HuH-7.5 (cell line): ENCODE measurements at places on chromosomes 3 and 15.

- no peak for DNase-seq
Measured at GRCh38 chr15:84609818-84610525, 9.2 kb downstream of the ZSCAN2 start.

GRCh38 chr15:47644722-47645121 is 72.6 kb upstream of the SEMA6D start:
- no peak for DNase-seq

DNA sequence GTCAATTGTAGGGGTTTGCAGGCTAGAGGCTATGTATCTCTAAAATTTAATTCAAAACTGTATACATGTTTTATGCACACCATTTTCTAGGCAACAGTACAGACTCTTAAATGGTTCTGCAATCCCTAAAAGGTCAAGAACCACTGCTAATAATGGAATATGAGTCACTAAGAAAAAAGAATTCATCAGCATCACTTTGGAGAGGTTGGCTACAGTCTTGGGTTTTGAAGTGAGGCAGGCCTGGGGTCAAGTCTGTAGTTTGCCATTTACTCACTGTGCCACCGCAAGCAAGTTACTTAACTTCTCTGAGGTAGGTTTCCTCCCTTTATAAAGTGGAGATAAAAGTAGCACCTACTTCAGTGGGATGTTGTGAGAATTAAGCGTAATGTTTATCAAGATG is 33.7 kb downstream of the THRB start:
- DNase-seq: no peak

DNA sequence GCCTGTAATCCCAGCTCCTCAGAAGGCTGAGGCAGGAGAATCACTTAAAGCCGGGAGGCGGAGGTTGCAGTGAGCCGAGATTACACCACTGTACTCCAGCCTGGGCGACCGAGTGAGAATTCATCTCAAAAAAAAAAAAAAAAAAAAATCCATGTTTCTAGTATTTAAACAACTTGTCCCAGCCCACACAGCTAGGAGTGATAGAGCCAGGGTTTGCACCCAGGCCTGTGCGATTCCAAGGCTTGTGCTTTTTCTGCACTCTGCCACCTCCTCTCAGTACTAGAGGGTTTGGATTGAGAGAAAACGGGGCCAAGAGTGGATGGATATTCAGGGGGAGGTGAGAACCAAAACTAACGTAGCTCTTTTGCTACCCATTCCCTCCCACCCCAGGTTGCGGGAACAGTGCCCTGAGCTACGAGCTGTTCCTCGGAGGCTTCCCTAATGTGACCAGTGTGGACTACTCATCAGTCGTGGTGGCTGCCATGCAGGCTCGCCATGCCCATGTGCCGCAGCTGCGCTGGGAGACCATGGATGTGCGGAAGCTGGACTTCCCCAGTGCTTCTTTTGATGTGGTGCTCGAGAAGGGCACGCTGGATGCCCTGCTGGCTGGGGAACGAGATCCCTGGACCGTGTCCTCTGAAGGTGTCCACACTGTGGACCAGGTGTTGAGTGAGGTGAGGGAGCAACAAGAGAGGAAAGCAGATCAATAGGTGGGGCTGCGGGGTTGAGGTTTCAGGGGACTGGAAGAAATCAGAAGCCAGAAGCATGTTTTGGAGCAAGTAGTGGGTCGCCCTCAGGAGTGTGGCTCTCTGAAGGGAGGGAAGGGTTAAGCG is 4.1 kb downstream of the CAMK2N2 start:
- DNase-seq: no peak

DNA sequence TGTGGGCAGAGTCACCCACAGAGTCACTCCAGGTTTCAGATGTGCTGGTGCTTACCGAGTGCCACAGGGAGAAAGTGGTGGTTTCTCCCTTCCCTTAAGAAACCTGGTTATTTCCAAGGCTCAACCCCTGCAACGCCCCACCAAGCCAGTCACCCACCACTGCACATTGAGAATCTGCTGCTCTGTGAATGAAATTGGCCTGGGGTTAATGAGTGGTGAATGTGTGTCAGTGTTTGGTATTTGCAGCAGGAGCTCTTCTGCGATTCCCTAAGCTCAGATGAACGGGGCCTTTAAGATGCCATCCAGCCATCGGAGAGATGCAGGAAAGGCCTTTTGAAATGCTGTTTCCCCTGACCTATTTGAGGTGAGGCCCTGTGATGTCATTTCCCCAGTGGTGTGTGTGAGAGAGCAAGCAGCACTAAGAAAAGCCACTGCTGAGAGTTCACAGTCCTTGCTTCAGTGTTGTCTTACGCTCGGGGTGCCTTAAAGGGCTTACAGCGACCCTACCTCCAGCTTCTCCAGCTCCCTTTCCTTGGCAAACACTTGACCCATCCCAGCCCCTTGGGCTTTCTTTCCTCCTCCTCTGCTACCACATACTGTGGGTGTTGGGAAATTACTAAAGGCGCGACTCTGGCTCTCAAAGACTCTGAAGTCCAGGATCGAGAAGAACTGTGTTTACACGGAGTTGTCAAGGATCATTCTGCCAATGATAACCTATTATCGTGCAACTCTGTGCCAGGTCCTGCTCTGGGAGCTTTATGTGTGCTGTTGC is 68.9 kb downstream of the SMAD3 start:
- DNase-seq: no peak

- no peak for DNase-seq
Measured at GRCh38 chr15:83209333-83209732, 1.7 kb upstream of the HDGFL3 start.

DNA sequence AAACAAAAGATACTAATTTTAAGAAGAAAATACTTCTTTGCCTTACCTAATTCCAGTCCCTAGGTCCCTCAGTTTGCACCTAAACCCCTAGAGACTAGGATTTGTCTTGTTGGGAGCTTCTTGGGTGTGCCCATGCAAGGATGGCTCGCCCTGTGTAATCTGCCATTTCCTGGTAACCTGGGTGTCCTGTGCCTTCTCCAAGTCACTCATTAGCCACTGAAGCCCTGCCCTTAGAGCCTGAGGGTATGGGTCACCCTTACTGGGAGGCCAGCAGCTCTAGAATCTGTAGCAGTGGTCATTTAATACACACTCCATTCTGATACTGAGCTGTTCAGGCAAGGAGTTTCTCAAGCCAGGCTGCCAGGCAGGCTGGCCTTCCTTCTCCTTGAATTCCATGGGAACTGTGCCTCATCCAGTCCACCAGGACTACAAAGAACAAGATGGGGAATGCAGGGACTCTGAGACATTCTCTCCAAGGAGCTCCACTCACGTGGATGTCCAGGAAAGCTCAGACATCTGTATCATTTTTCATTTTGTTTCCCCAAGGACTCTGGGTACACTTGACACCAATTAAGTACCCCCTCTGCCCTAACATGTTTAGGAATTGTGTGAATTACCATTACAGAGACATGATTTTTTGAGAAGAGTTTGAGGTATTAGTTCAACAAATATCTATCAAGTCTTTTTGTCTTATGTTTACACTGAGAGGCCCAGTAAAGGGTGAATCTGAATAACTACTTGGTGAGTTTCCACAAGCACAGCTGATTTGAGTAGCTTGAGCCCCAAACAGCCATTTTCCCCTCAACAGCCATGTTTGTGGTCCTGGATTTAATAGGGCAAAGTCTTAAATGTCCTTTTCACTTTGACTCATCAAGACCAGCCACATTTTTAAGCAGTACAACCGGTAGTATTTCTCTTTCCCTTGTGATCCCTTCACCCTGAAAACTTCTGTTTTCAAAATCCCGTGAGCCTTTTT is 52.6 kb downstream of the ARNT2 start:
- no peak for DNase-seq

- no peak for DNase-seq
Measured at GRCh38 chr15:65106011-65106590, 8.9 kb downstream of the UBAP1L start.

GRCh38 chr15:38883987-38884386 is 319.4 kb upstream of the RASGRP1 start:
- no peak for DNase-seq

DNA sequence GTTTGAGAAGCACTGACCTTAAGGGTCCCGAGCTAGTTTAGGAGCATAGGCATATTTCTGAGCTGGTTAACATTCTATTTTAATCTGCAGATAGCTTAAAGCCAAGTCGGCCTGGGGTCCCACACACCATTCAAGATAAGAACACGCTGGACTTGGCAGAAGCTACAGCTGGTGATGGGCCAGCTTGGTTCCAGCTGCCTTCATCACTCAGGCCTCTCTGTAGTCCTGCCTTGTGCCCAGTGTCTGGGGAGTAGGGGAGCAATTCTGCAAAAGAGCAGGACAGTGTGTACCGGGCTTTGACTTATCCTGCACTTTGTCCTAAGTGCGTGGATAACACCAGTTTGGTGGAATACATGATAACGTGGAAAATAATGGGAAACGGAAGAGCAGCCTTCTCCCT is 164.5 kb downstream of the MEGF11 start:
- DNase-seq: no peak

DNA sequence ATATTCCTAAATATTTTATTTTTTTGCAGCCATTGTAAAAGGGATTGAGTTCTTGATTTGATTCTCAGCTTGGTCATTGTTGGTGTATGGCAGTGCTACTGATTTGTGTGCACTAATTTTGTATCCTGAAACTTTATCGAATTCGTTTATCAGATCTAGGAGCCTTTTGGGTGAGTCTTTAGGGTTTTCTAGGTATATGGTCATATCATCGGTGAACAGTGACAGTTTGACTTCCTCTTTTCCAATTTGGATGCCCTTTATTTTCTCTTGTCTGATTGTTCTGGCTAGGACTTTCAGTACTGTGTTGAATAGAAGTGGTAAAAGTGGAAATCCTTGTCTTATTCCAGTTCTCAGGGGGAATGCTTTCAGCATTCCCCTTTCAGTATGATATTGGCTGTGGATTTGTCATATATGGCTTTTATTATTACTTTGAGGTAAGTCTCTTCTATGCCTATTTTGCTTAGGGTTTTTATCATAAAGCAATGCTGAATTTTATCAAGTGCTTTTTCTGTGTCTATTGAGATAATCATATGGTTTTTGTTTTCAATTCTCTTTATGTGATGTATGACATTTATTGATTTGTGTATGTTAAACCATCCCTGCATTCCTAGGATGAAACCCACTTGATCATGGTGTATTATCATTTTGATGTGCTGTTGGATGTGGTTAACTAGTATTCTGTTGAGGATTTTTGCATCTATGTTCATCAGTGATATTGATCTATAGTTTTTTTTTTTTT is 11.4 kb upstream of the SLC9A9 start:
- no peak for DNase-seq

DNA sequence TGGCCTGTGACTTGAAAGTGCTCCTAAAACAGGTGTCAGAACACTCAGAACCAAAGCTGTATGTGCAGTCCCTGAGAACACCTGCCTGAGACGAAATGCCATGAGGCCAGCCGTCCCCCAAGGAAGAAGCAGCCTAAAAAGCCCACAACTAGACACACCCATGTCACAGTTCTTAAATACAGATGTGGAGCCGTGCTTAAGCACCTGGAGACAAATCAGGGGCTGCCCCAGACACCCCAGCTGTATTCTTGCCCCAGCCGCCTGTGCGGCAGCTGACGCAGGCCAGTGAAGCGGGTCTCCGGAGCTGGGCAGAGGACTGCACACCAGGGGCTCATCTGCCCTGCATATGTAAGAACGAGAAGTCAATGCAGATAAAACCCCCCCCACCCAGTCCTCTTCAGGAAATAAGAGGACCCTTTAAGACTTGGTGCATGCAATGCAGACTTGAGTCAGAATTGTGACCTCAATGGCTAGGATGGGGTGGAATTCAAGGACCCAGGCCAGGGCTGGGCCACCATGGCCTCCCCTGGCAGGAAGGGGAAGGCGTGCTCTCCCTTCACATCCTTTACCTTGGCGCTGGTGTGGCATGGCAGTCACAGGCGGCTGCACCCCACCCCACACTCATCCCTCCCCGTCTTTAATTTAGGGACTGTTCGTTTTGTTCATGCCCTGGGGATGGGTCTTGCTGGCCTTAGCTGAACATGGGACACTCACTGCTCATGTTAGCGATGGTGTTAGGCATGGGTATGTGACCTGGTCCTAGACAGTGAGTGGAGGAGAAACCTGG is 27.7 kb upstream of the PLXNA1 start:
- no peak for DNase-seq

DNA sequence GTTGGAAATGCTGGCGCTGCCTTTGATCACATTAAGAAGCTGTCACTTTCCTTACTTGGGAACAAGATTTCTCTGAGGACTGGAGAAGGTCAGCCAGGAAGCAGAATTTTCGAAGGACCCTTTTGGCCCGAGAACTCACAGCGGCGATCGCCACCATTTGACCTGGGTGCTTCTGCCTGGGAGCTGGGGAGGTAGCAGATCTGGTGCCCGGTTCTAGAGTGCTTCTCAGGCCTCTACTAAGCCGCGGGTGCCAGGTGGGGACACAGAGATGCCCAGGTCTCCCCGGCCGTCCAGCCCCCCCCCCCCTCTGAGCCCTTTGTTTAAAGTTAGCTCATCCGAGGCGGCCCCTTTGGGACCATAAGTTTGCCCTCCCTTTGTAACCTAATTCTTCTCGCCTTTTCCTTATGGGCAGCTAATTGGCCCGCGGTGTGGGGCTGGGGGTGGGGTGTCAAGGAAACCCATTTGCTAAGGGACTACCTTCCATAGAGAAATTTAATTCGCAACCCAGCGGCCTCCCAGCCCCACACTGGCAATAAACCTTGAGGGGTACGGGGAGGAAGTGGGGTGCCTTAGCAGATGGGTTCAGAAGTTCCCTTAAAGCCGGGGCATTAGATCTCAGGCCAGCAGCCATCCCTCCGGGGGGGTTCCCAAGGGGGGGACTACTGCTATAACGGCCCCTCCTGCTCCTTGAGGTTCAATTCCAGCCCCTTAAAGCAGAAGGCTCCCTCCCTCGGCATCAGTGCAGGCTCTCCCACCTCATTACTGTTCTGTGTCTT is 1.9 kb downstream of the GATA2 start:
- no peak for DNase-seq

- no peak for DNase-seq
Measured at GRCh38 chr15:59644756-59645155, 12.6 kb downstream of the GTF2A2 start.

- DNase-seq: no peak
Measured at GRCh38 chr3:89360156-89360555, 252.7 kb downstream of the EPHA3 start.

DNA sequence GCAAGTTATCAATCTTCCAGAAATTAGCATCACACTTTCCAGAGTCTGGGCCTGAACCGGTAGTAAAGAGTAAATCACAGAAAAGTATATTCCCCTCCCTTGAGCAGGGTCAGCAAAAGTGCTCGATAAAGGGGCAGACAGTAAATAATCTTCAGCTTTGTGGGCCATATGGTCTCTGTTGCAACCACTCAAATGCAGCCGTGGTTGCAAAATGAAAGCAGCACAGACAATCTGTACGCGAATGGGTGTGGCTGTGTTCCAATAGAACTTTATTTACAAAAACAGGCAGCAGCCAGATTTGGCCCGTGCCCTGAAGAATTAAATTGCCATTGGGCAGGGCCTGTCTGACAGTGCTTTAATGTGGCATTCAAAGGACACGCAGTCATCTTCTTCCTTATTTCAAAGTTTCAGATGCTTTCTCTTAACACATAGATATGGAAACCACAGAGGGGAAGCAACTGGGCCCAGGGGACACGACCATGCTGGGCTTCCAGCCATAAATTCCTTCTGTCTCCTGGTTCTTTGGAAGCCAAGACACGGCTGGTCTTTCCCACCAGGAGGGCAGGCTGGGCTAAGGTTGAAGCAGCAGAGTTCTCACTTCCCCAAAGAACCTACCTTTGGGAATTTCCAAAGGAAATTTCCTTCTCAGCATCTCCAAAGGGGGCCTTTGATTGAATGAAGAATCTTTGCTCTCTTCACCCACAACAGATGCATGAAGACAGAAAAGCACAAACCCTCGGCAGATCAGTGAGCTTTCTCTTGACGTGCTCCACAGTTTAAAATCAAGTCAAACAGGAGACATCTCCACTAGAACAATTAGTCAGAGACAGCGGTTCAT is 489.8 kb upstream of the PROK2 start:
- DNase-seq: no peak

GRCh38 chr3:4006288-4006687 is 207.1 kb downstream of the LRRN1 start:
- DNase-seq: no peak

GRCh38 chr3:148964809-148965208 is 26.5 kb upstream of the GYG1 start:
- DNase-seq: no peak
